ENCODE measurements at places on chromosomes 6 and 20.

GRCh38 chr20:24815196-24815815 is 133.8 kb upstream of the CST7 start:
- DNase-seq = no peak

DNA sequence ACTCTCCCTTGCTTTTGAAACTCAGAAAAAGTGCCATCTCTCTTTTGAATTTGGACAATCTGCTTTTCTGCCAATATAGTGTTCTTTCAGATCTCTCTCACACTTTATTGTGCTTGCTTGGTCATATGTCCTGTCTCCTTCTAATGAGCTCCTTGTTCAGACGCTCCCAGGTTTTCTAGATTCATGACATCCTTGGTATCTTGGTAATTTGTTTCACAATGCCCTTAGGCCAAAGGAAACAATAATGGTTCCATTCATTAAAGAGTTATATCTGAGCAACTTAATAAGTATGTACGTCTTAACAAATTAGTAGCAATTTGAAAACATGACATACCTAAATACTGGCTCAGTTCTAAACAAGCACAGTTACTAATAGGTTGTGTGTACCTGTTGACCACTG is 293.4 kb upstream of the SPTLC3 start:
- DNase-seq = no peak

DNA sequence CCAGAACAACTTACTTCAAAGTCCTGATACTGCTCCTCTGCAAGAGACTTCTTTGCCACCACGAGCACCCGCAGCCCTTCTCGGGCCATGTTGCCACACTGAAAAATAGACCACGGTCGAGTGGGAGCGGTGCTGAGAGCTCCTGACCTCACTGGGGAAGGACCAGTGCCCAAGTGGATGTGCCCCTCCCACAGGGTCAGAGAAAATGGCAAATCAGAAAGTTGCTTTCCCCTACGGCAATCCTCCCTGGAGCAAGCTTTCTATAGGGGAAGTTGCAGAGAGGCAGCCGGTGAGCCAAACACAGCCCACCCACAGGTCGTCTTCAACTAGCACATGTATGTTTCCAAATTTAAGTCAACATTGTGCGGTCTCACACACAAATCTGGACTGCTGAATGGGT is 85.1 kb upstream of the NFATC2 start:
- DNase-seq = no peak

- DNase-seq = no peak
Measured at GRCh38 chr6:104788400-104788799, 71.3 kb downstream of the HACE1 start.

- no peak for DNase-seq
Measured at GRCh38 chr6:119728935-119729334, 379.4 kb upstream of the MAN1A1 start.

DNA sequence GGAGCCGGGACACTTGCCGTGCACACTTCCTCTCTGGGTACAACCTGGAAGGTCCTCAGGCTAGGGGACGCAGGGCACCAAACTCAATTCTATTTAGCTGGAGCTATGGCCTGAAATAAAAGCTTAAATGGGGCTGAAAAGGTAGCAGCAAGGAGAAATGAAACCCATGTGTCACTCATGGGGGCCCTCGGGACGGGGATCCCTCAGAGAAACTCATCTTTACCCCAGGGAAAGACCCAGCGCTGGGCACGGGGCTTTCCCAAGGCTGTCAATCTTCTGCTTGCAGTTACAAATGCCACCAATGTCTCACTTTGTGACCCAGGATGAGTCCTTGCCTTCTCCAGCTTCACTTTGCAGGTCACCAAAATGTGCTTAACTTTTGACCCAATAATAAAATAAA is 16.5 kb downstream of the SNAI1 start:
- DNase-seq = no peak
